ENCODE measurements at places on chromosomes 7 and 10.

GRCh38 chr7:144826208-144826607 is 9.6 kb downstream of the TPK1 start:
- DNase-seq, result no peak

GRCh38 chr10:11581213-11581612 is 30.2 kb downstream of the USP6NL start:
- no peak for DNase-seq

GRCh38 chr10:28637346-28637745 is 40.0 kb upstream of the BAMBI start:
- no peak for DNase-seq

DNA sequence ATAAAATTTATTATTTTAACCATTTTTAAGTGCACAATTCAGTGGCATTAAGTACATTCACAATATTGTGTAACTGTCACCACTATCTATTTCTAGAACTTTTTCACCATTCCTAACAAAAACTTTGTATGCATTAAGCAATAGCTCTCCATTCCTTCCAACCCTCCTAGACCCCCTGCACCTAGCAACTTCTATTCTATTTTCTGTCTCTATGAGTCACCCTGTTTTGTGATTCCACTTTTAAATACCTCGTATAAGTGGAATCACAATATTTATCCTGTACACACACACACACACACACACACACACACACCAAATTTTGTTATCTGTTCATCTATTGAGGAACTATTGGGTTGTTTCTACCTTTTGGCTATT is 89.2 kb downstream of the ARID5B start:
- no peak for DNase-seq

DNA sequence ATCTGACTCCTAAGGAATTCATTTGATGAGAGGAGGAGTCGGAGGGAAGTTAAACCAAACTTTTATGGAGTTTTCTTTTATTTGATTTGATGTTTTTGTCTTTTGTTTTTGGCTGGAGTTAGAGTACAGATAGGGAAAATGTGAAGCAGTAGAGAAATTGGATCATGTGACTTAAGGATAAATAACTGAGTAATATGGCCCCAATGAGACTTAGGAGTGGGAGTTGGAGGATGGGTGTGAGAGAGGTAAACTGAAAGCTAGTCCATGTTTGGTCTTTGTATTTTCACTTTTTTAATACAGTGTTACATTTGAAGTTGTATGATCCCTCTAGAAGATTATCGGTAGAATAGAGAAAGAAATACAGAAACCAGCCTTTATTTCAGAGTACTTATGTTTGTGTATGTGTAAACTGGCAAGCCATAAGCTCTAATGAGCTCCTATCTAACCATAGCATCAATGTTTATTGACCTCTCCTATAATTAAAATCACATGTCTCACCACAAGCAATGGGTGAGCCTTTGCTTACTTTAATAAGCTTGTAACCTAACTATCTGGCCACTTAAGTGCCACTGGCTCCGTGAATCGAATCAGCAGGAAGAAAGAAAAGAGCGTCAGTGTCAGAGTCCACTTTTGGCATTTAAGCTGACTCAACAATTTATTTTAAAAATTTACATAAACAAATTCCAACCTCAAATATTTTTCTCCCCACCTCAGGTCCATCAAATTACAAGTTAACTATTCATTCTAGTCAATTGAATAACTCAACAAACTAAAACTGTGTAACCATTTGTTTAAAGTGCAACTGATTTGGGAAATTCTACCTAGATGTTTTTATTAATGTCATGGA is 113.8 kb downstream of the EPDR1 start:
- no peak for DNase-seq

GRCh38 chr10:92268748-92269147 is 22.1 kb downstream of the CPEB3 start:
- no peak for DNase-seq

- no peak for DNase-seq
Measured at GRCh38 chr10:19653931-19654330, 162.3 kb upstream of the PLXDC2 start.

DNA sequence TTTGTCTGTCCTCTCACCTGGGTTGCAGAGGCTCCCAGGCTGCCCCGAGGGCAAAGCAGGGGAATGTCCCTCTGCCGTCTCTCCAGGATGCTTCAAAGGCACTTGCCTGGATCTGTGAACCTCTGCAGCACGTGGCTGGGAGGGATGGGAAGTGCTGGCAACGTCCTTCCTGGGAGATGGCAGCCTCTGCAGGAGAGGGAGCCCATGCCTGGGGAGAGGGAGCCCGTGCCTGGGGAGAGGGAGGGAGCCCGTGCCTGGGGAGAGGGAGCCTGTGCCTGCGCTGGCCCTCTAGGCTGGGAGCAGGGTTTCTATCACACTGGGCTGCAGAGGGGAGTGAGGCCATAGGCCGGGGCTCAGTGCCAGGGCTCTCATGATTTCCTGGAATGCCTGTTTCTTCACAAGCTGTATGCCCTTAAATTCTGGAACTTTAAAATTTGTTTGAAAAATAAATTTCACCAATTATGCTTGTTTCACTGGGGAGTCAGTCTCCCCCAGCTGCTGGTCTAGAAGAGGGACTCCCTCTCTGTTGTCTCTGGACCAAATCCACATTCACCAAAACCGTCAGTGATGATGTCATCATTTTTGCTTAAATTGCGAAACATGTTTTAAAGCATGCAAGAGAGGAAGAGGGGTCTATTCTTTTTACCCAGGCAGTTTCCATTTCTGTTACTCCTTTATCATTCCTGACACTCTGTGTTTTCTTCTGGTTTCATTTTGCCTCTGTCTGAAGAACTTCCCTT is 135.7 kb downstream of the DNAJB6 start:
- no peak for DNase-seq
